ENCODE measurements at places on chromosomes 4 and X. TPM values are rescaled to one million over a fixed set of nuclear protein-coding genes. Genes with fewer than 3 reads are reported as not detected.
A peak's percentile ranks its signal among the peaks of the same experiment; 100 is the strongest.

GRCh38 chrX:3940000-3940610 lies 226.7 kb upstream of the PRKX start:
- DNase-seq: no peak
- no peak overlapping the region for H3K4me3 ChIP-seq
- no peaks in the 10 kb centered on the region for H3K4me1 ChIP-seq
- no peaks in the 10 kb centered on the region for H3K36me3 ChIP-seq
- no peak overlapping the region for H3K27ac ChIP-seq

- peak within 1 kb of the TSS; percentile 63 for H3K4me3 ChIP-seq
- H3K4me1 ChIP-seq: no peaks in the 10 kb centered on the region
- no peaks in the 10 kb centered on the region for H3K36me3 ChIP-seq
- peak within 1 kb of the TSS; percentile 69 for H3K27ac ChIP-seq
- DNase-seq: peak; percentile 63
Observed at GRCh38 chrX:72572248-72573157, at the start of gene HDAC8. TSS of gene HDAC8 (minus strand) at chrX:72572843. CDS start at chrX:72572761, 82 bp downstream.

GRCh38 chrX:129529685-129530281 lies 6.5 kb upstream of the SMARCA1 start:
- H3K27ac ChIP-seq: no peak overlapping the region
- no peaks in the 10 kb centered on the region for H3K27me3 ChIP-seq
- no peaks in the 10 kb centered on the region for H3K4me1 ChIP-seq
- H3K36me3 ChIP-seq: no peaks in the 10 kb centered on the region
- no peak for DNase-seq

GRCh38 chr4:2935762-2936743 lies 27.2 kb downstream of the NOP14 start:
- H3K36me3 ChIP-seq: peaks cover 24% of the 10 kb centered on the region
- DNase-seq: peak; percentile 57
- peak overlapping the region; percentile 97 for H3K4me3 ChIP-seq
- peak overlapping the region; percentile 74 for H3K27ac ChIP-seq
- no peaks in the 10 kb centered on the region for H3K27me3 ChIP-seq
- H3K4me1 ChIP-seq: peaks cover 42% of the 10 kb centered on the region

HDAC6 gene
- polyA plus RNA-seq: 35.9 TPM
